Stimulated activated CD4-positive, alpha-beta T cell treated with anti-CD3 and anti-CD28 coated beads, Interleukin-2, amount 100 ng/mL, for 48 hours (primary cell): ENCODE measurements at places on chromosomes 3 and 15.

GRCh38 chr3:184156522-184156955 lies 1.4 kb downstream of the DVL3 start:
- no peak for DNase-seq

DNA sequence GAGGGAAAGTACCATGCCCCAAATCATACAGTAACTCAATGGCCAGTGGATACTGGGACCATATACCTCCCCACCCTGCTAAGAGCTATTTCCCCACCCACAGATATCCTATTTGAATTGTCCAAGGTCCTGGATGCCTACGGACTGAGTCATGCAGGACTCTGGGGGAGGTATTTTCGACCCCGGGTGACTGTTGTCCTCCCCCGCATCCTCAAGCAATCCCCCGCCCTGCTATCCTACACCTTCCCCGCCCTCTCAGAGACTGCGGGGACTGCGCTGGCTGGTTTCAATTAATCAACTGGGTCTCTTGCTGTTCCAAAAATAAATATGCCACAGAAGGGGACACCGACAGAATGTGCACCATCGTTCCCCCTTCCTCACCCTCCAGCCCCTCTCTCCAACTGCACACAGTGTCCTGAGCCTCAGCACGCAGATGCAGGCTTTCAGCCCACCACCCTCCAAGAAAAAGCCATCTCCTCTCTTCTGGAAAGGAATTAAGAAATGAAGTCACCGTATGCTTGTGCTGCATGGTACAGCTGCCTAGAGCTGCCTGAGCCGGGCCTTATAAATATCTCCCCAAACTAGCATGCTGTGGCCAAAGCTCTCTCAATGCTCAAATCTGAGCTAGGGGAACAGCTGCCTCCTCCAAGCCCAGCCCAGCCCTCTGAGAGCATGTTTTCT lies 8.1 kb downstream of the CAV3 start:
- DNase-seq, result no peak

GRCh38 chr15:40136470-40137302 lies 24.2 kb upstream of the BUB1B start:
- no peak for DNase-seq

GRCh38 chr3:186216900-186217819 lies 108.3 kb upstream of the ETV5 start:
- no peak for DNase-seq

- DNase-seq, result no peak
Observed at GRCh38 chr3:159922861-159923312, 65.7 kb upstream of the IL12A start.

DNA sequence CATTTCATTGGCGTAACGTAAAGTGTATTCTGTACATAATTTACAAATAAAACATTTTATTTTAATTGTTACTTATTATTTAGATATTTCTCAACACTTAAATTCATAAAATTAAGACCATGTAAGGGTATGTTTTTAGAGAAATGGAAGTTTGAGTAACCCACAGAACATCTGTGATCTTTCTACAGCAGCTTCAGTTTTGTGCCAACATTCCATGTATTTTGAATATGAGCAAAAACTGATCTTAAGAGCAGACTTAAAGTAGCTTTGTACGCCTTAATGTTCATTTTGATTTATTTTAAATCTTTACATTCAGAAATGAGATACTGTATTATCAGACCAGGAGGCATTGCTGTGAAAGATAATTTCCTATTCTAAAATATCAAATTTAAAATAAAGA lies 27.2 kb downstream of the SEC62 start:
- no peak for DNase-seq

- DNase-seq, result no peak
Observed at GRCh38 chr15:68479406-68479805, 47.4 kb upstream of the ITGA11 start.

DNA sequence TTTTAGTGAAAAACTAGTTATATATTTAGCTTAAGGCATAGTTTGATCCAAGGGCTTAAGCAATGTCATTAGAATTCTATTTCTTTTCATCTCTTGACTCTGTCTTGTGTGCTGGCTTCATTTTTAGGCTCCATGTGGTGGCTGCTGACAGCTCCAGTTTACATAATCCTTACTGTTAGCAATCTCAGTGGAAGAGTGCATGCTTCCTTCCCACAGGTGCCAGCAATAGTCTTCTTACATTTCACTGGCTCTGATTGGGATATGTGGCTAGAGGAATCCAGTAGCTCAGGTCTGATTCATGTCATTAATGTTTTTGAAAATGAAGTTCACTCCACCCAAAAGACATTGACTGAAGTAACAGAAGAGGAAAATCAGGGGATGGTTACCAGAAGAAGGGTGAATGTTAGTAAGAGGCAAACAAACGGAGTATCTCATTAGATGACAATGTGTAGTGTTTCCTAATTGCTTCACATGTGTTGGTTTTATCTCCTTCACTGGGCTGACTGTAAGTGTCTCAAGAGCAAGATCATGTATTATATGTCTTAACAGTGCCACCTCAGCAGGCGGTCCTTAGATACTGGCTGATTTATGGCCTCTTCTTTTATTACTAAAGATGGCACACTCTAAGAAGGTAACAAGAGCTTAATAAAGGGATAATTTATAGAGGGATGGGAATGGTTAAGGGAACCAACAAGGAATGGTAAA lies 25.6 kb upstream of the TCF12 start:
- no peak for DNase-seq

DNA sequence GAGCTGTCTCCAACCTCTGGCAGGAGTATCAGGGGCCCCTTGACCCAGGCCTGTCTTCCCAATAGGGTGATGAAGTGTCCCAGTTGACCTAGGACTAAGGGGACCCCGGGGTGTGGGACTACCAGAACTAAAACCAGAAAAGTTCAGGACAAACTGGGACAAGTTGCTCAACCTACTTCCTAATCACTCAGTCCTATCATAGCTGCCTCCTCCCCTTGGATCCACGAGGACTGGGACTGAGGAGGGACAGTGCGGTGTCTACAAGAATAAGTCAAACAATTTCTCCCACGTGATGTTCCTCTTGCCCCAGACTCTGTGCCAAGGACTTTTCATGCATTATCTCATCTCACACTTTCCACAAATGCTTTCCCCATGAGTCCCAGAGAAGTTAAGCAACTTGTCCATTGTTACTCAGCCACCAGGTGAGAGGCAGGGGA lies 49.4 kb upstream of the SLCO2A1 start:
- no peak for DNase-seq

GRCh38 chr15:35068846-35069475 lies 16.1 kb downstream of the NANOGP8 start:
- DNase-seq, result no peak

- DNase-seq, result peak; percentile 70
Observed at GRCh38 chr15:86624261-86625036, 544.8 kb downstream of the AGBL1 start.

- DNase-seq, result no peak
Observed at GRCh38 chr3:29284497-29284896, 3.6 kb downstream of the RBMS3 start.
